ENCODE measurements at places on chromosomes 13 and 19. TPM values are rescaled to one million over a fixed set of nuclear protein-coding genes. Genes with fewer than 3 reads are reported as not detected.

The ZNF333 gene
- total RNA-seq: 19.8 TPM

The LRRC63 gene
- total RNA-seq: not detected

The SHISA7 gene
- total RNA-seq: 0.26 TPM

- H3K36me3 ChIP-seq: no peaks in the 10 kb centered on the region
- H3K27ac ChIP-seq: no peak overlapping the region
- no peaks in the 10 kb centered on the region for H3K4me1 ChIP-seq
- DNase-seq: no peak
These were observed 10.8 kb downstream of the GPR183 start for GRCh38 chr13:99296398-99296797.

GRCh38 chr19:34972163-34972705 is 8.2 kb upstream of the ZNF792 start:
- no peak overlapping the region for H3K27ac ChIP-seq
- no peaks in the 10 kb centered on the region for H3K36me3 ChIP-seq
- peaks cover 13% of the 10 kb centered on the region for H3K4me1 ChIP-seq
- no peak overlapping the region for H3K4me3 ChIP-seq
- H3K27me3 ChIP-seq: no peaks in the 10 kb centered on the region

The PSG3 gene
- total RNA-seq: not detected

GRCh38 chr19:36099166-36099785 is 11.7 kb upstream of the OVOL3 start:
- H3K36me3 ChIP-seq: no peaks in the 10 kb centered on the region
- DNase-seq: no peak
- H3K4me1 ChIP-seq: peaks cover 26% of the 10 kb centered on the region
- no peak overlapping the region for H3K27ac ChIP-seq
- H3K4me3 ChIP-seq: no peak overlapping the region

The MIA gene
- 10.3 TPM for total RNA-seq

DNA sequence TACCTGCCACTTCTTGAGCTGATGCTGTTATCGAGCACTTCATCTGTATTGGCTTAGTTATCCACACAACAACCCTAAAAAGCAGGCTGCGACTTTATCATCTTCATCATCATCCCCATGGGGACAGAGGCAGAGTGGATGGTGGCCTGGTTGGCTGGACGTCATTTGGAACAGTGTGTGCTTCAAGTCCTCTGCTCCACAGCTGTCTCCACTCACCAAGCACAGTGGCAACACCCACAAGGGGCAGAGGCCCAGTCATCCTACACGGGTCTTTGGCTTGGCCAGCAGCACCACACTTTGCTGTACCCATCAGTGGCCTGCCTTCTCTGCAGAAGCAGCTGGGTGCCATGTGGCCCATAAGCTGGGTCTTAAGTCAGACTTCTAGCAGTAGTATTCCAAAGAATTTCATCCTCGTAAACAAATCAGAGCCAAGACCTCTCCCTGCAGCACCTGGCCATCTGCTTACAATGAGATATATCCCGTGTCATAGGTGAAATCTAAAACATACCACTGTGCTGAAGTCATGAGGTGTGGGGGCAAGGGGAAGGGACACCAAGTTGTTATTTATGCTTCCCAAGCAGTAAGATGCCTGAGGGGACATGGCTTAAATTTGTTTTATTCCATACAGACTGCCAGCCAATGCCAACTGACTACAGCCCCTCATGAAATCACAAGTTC is 47.9 kb upstream of the EPHX3 start:
- peak overlapping the region; percentile 13 for H3K4me3 ChIP-seq
- H3K27ac ChIP-seq: peak overlapping the region; percentile 87
- no peaks in the 10 kb centered on the region for H3K27me3 ChIP-seq
- peaks cover 100% of the 10 kb centered on the region for H3K4me1 ChIP-seq

- no peak overlapping the region for H3K4me3 ChIP-seq
- H3K27me3 ChIP-seq: no peaks in the 10 kb centered on the region
- H3K36me3 ChIP-seq: no peaks in the 10 kb centered on the region
- no peak overlapping the region for H3K27ac ChIP-seq
- H3K4me1 ChIP-seq: peaks cover 5% of the 10 kb centered on the region
- no peak for DNase-seq
These were observed 92.8 kb downstream of the EPSTI1 start for GRCh38 chr13:42899266-42899665.

DNA sequence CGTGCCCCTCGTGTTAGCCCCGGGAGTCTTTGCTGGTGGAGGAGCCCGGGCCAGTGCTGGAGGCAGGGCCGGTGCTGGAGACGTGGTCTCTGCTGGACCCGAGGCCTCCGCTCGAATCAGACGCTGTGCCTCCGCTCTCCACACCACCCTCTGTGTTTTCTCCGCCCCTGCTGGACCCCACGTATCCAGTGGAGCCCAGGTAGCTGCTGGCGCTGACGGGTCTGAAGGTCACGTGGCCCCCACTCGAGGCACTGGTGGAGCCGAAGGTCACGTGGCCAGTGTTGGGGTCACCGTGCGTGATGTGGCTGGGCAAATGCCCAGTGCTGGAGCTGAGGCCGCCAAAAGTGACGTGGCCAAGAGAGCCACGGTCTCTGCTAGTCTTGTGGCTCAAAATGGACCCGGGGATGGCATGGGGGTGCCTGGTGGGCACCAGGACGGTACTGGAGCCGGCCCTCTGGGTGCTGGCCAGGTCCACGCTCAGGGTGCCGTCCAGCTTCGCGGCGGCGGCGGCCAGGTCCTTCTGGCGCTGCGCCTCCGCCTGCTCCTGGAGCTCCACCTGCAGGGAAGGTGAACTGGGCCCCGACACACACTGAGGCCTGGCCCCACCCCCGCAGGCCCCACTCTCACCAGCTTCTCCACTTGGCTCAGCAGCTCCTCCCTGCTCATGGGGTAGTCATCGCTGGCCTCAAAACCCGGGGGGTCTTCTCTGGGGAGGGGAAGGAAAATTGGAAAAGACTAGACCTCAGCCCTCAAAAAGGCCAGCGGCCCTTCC is 27.3 kb downstream of the ZNF114 start:
- no peak overlapping the region for H3K4me3 ChIP-seq
- no peaks in the 10 kb centered on the region for H3K4me1 ChIP-seq

The TPTE2 gene
- not detected for total RNA-seq

DNA sequence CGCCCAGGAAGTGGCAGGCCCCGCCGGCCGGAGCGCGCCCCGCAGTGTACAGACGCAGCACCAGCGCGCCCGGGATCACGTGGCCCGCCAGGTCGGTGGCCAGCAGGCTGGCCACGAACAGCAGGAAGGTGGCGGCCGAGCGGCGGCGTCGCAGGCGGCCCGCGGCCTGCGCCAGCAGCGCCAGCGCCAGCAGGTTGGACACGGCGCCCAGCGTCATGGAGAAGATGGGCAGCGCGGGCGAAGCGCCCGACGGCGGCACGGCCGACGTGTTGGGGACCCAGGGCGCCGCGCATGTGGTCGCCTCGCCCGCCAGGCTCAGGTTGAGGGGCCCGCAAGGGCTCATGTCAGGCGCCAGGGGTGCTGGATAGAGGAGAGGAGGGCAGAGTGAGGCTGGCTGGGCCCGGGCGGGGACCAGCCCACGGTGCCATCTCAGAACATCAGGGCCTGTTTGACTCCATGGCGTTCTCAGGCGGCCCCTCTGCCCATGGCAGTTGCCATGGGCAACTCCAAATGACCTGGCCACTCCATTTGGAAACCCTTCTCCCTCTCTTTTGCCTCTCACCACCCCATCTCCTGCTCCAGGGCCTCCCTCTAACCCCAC is 1.1 kb downstream of the PTGER1 start:
- H3K4me1 ChIP-seq: peaks cover 62% of the 10 kb centered on the region
- peaks cover 35% of the 10 kb centered on the region for H3K36me3 ChIP-seq
- DNase-seq: no peak
- H3K27me3 ChIP-seq: peaks cover 28% of the 10 kb centered on the region
- H3K4me3 ChIP-seq: peak overlapping the region; percentile 7

DNA sequence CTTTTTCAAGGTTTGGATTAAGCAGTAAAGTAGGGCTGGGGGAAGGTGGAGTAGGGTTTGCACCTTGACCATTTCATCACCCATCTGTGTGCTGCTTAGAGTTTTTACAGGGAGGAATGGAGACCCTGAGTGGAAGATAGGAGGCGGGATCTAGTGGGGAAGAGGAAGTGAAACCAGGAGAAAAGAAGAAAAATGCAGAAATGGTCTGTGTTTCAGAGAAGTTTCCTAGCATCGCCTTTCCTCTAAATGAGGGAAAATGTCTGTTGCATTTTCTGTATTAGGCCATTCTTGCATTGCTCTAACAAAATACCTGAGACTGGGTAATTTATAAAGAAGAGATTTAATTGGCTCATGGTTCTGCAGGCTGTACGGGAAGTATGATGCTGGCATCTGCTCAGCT is 64.1 kb downstream of the TPT1 start:
- H3K4me1 ChIP-seq: peaks cover 7% of the 10 kb centered on the region
- no peak overlapping the region for H3K4me3 ChIP-seq
- H3K27me3 ChIP-seq: no peaks in the 10 kb centered on the region
- DNase-seq: no peak

GRCh38 chr19:50679177-50680125 is 30.2 kb downstream of the C19orf81 start:
- H3K27me3 ChIP-seq: peaks cover 43% of the 10 kb centered on the region
- H3K27ac ChIP-seq: no peak overlapping the region
- H3K4me1 ChIP-seq: peaks cover 6% of the 10 kb centered on the region
- DNase-seq: peak; percentile 86
- no peak overlapping the region for H3K4me3 ChIP-seq

GRCh38 chr13:105311094-105311493 is 1224.4 kb downstream of the EFNB2 start:
- no peak for DNase-seq
- no peak overlapping the region for H3K4me3 ChIP-seq
- H3K27me3 ChIP-seq: no peaks in the 10 kb centered on the region
- no peaks in the 10 kb centered on the region for H3K36me3 ChIP-seq
- no peaks in the 10 kb centered on the region for H3K4me1 ChIP-seq
- no peak overlapping the region for H3K27ac ChIP-seq

DNA sequence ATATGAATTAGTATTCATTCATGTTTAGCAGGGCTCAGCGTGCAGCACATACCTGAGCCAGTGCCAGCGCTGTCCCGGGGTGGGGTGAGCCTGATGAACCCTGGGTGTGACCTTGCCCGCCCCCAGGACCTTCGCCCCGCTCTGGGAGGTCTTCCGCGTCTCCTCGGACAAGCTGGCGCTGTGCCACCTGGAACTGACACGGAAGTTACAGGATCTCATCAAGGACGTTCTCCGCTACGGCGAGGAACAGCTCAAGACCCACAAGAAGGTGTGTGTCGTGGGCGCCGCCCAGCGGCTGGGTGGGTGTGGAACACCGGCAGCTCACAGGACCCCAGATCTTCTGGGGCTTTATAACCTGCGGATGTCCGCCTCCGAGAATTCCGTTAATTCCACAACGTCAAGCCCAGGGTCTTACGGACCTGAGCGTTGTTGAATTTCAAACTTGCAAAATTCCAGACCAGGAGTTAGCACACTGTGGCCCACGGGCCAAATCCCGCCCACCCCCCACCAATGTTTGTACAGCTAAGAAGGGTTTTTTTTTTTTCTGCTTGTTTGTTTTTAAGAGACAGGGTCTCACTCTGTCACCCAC is 15.4 kb downstream of the FCHO1 start:
- peak; percentile 78 for DNase-seq
- no peak overlapping the region for H3K4me3 ChIP-seq
- H3K27me3 ChIP-seq: no peaks in the 10 kb centered on the region
- no peak overlapping the region for H3K27ac ChIP-seq

DNA sequence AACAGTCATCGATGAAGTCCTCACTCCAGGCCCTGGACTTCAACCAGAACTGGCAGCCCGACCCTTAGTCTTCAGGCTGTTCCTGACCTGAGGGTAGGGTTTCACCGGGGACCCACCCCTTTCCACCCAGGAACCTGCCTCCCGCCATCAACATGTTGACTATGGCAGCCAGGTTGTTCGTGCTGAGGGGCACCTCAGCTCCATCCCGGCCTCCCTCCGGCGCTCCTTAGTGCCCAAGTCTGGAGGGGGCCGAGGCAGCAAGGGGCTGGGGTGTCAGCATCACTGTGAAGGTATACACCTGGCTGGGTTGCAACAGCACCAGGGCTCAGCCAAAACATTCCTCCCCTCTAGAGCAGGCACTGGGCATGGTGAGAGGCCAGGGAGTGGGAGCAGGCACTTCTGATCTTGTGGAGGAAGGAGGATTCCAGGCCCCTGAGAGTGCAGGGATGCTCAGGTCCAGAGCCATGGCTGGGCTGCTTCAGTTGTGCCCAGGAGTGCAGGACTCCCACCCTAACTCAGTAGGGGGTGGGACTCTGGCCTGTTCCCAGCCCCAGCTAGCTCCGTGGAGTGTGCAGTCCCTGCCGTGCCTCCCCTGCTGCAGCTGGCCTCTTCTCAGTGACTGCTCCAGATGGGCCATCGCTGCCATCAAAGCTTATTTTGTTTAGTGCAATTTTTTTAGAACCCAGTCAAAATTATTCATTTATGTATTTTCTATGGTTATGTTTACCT is 1445.9 kb downstream of the PCDH9 start:
- H3K4me1 ChIP-seq: no peaks in the 10 kb centered on the region
- no peak for DNase-seq
- no peaks in the 10 kb centered on the region for H3K36me3 ChIP-seq
- no peaks in the 10 kb centered on the region for H3K27me3 ChIP-seq
- H3K27ac ChIP-seq: no peak overlapping the region

The CYP2F1 gene
- not detected for total RNA-seq

DNA sequence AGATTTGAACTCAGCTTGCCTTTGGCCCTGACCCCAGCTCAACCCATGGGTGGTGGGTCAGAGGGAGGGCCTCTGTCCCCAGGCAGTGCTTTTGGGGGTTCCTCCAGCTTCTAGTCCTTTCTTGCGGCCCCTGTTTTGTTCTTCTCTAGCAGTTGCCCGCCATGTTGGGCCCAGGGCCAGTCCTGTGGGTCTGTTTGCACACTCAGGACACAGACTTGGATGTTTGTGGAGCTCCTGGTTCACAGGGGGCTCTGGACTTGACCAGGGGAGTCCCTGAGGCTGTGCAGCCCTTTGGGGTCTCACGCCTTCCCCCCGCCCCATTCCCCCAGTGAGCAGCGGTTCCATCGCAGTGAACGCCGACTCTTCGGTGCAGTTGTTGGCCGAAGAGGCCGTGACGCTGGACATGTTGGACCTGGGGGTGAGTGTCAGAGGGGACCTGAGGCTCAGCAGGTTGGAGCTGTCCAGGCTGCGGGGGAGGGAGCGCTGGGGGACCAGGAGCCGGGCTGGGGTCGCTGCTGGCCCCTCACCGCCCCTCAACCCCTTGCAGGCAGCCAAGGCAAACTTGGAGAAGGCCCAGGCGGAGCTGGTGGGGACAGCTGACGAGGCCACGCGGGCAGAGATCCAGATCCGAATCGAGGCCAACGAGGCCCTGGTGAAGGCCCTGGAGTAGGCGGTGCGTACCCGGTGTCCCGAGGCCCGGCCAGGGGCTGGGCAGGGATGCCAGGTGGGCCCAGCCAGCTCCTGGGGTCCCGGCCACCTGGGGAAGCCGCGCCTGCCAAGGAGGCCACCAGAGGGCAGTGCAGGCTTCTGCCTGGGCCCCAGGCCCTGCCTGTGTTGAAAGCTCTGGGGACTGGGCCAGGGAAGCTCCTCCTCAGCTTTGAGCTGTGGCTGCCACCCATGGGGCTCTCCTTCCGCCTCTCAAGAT is 2.5 kb downstream of the ATP5F1D start:
- H3K27me3 ChIP-seq: no peaks in the 10 kb centered on the region
- H3K27ac ChIP-seq: peak overlapping the region; percentile 88
- H3K4me1 ChIP-seq: peaks cover 85% of the 10 kb centered on the region
- H3K4me3 ChIP-seq: peak overlapping the region; percentile 42
- H3K36me3 ChIP-seq: no peaks in the 10 kb centered on the region

The NLRP8 gene
- total RNA-seq: not detected

The ADAMTS10 gene
- 39.6 TPM for total RNA-seq

GRCh38 chr13:35887115-35887666 is 244.0 kb downstream of the DCLK1 start:
- no peak overlapping the region for H3K4me3 ChIP-seq
- no peaks in the 10 kb centered on the region for H3K4me1 ChIP-seq
- H3K27me3 ChIP-seq: no peaks in the 10 kb centered on the region
- H3K27ac ChIP-seq: no peak overlapping the region
- no peak for DNase-seq
- no peaks in the 10 kb centered on the region for H3K36me3 ChIP-seq

Measured in suprapubic skin (tissue), 4 donors.